H1 (cell line): ENCODE measurements at places on chromosomes 6 and 20. TPM values are rescaled to one million over a fixed set of nuclear protein-coding genes. Genes with fewer than 3 reads are reported as not detected.

IPCEF1 gene
- total RNA-seq, result 0.44 and 0.78 TPM in 2 replicates

PNPLA1 gene
- total RNA-seq, result not detected in 2 replicates

POPDC3 gene
- 2.4 and 3.7 TPM in 2 replicates for total RNA-seq

BFSP1 gene
- 2.5 and 3.2 TPM in 2 replicates for total RNA-seq

SLC26A8 gene
- total RNA-seq, result 0.56 and 1.1 TPM in 2 replicates

MAFB gene
- 1.6 and 1.8 TPM in 2 replicates for total RNA-seq
